IPS DF 6.9 (cell line): ENCODE measurements at places on chromosomes 2 and 18.

- no peaks in the 10 kb centered on the region; the same call in 1 of the 2 replicates for H3K4me1 ChIP-seq
- no peak overlapping the region for H3K4me3 ChIP-seq
- no peak for DNase-seq
- H3K27ac ChIP-seq: no peak overlapping the region
- H3K36me3 ChIP-seq: no peaks in the 10 kb centered on the region
Observed at GRCh38 chr2:215830304-215830703, 183.0 kb downstream of the MREG start.

DNA sequence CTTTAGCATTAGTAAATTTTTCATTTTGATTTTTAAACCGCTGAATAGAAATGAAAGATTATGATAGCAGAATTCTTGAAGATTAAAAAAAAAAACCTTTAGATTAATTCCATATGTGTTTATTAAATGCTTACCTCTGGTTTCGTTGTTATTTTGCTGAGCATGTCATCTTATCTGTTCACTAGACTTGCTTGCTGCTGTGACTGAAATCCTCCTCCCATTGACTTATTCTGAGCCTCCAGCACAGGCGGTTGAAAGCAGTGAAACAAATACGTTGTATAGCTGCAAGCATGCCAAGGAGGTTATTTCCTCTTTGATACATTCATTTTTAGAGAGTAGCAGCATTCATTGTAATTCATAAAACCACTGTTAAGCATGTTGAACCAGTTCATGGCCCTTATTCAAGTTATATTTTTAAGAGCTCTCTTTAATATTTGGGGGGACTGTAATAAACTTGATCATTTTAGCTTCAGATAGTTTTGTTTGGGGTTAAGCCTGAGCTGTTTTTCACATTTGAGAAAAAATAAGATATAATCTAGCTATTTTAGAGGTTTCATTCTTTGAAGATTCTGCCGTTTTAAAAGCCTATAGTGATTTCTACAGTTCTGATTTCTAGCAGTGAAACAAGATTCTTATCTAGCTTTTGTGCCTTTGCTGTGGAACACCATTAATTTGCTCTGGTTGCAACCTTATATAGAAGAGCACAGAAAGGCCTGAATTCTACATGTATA is at the start of gene HTR2B:
Gene HTR2B (minus strand): TSS at position 205 of the 731 bp plus-strand sequence. CDS start 1,278 bp downstream, outside the sequence.
- no peak within 1 kb of the TSS for H3K27ac ChIP-seq
- no peaks in the 10 kb centered on the region for H3K36me3 ChIP-seq
- DNase-seq: no peak
- H3K4me3 ChIP-seq: no peak within 1 kb of the TSS

DNA sequence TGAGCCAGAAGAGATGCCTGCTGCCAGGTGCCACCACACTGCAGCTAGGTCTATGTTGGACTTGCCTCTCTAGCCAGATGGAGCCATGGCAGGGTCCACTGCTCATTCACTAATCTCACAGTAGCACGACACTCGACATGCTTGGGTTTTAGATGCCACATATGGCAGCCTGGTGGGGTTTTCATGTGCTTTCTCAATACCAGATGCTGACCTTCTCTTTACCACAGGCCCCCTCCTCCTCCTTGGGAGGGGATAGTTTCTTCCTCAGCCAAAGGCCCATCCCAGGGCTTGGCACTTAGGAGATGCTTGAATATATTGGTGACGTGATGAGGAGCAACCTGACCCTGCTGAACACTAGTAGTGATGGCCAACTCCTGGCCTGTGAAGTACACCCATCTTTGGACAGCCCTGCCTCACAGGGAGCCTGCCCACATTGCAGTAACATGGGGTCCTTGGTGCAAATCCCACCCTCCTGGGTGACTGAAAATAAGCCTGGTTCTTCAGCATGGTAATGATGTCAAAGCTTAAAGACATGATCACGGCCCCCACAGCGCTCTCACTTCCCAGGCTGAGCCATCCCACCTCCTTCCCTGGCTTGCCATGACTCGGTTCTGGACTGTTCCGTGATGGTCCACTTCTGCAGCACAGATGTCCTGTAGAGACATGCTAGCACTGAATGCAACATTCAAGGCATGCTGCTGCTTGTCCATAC is 227.5 kb downstream of the SH3RF3 start:
- H3K4me3 ChIP-seq: no peak overlapping the region
- no peak for DNase-seq
- H3K27ac ChIP-seq: no peak overlapping the region
- no peaks in the 10 kb centered on the region for H3K36me3 ChIP-seq
- no peaks in the 10 kb centered on the region for H3K4me1 ChIP-seq

GRCh38 chr2:71129114-71129901 is 721 bp downstream of the MCEE start:
- H3K27me3 ChIP-seq: no peaks in the 10 kb centered on the region
- peak overlapping the region; percentile 92 for H3K4me3 ChIP-seq
- no peak overlapping the region for H3K27ac ChIP-seq
- H3K36me3 ChIP-seq: no peaks in the 10 kb centered on the region

- H3K4me3 ChIP-seq: no peak overlapping the region
- no peak overlapping the region for H3K27ac ChIP-seq
- H3K36me3 ChIP-seq: no peaks in the 10 kb centered on the region
- no peaks in the 10 kb centered on the region for H3K27me3 ChIP-seq
- no peak for DNase-seq
- H3K4me1 ChIP-seq: no peaks in the 10 kb centered on the region
Observed at GRCh38 chr18:78607784-78608183, 371.8 kb upstream of the SALL3 start.

- no peaks in the 10 kb centered on the region; the same call in 1 of the 2 replicates for H3K36me3 ChIP-seq
- H3K4me3 ChIP-seq: no peak overlapping the region
Observed at GRCh38 chr2:10909050-10909995, 2.4 kb upstream of the KCNF1 start.

DNA sequence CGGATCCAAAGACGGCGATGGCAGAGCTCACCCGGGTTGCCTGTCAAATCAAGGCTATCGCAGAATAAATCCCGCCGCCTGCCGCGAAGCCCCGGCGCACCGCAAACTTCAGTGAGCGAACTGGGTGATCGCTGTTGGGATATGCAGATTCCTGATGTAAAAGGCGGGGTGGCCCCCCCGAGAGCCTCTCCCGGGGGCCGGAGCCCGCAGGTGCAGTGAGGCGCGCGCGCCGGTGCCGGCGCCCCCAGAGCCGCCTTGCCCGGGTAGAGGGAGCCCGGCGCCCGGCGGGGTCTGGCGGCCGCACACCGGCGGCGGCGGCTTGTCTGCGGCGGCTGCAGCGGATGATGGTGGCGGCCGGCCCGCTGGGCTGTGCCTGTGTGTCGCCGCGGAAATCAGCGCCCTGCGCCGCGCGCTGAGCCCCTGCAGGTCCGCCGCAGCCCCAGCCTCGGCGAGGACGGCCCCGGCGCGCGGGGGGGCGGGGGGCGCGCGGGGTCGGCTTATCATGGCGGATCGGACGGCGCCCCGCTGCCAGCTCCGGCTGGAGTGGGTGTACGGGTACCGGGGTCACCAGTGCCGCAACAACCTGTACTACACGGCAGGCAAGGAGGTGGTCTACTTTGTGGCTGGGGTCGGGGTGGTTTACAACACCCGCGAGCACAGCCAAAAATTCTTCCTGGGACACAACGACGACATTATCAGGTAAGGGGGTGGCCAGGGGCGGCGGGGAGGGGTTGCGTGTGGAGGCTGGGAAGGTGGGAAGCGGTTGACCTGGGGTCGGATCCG is 1.3 kb downstream of the EML6 start:
- H3K27me3 ChIP-seq: peaks cover 20% of the 10 kb centered on the region
- DNase-seq: no peak
- no peak overlapping the region for H3K27ac ChIP-seq
- H3K4me1 ChIP-seq: no peaks in the 10 kb centered on the region
- no peaks in the 10 kb centered on the region for H3K36me3 ChIP-seq

GRCh38 chr2:17813010-17813741 is 3.1 kb upstream of the MSGN1 start:
- H3K36me3 ChIP-seq: no peaks in the 10 kb centered on the region
- H3K4me1 ChIP-seq: no peaks in the 10 kb centered on the region; the same call in 1 of the 2 replicates
- no peaks in the 10 kb centered on the region for H3K27me3 ChIP-seq
- DNase-seq: no peak
- H3K27ac ChIP-seq: no peak overlapping the region
- H3K4me3 ChIP-seq: no peak overlapping the region

DNA sequence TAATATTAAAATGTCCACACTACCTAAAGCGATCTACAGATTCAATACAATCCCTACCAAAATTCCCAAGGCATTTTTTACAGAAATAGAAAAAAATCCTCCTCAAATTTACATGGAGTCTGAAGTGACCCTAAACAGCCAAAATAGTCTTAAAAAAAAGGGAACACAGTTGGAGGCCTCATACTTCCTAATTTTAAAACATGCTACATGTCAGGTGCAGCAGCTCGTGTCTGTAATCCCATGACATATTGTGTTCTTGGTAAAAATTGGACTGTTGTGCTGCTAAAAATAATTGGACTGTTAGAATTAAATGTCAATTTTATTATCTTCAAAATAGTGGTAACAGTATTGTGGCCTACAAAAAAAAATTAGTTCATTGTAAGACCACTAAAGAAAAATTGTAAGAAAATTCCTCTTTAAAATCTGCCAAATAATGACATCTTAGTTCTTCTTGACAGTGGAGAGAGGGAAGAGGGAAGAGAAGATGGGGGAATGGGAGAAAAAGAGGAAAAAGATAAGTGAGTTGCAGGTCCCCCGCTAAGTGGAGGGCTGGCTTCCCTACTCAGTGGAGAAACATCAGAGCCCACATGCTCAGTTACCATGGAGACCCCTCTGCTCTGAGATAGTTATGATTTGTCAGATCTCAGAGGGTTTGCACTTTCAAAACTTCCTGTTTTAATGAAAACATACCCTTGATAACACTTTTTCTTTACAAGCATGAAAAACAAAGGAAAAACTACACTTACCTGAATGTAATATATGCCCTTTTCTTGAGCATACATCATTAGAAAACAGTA is 46.5 kb downstream of the UNC50 start:
- no peak for DNase-seq
- no peaks in the 10 kb centered on the region for H3K27me3 ChIP-seq
- no peaks in the 10 kb centered on the region for H3K36me3 ChIP-seq
- H3K4me1 ChIP-seq: no peaks in the 10 kb centered on the region
- no peak overlapping the region for H3K4me3 ChIP-seq
- H3K27ac ChIP-seq: no peak overlapping the region

- H3K27ac ChIP-seq: no peak overlapping the region
- H3K36me3 ChIP-seq: no peaks in the 10 kb centered on the region
- no peak for DNase-seq
- H3K27me3 ChIP-seq: peaks cover 2% of the 10 kb centered on the region; the same call in 1 of the 2 replicates
Observed at GRCh38 chr2:6808426-6808825, 57.3 kb downstream of the CMPK2 start.

- peaks cover 2% of the 10 kb centered on the region; the same call in 1 of the 2 replicates for H3K36me3 ChIP-seq
- no peak overlapping the region for H3K4me3 ChIP-seq
- no peak overlapping the region for H3K27ac ChIP-seq
- DNase-seq: no peak
- H3K27me3 ChIP-seq: no peaks in the 10 kb centered on the region
Observed at GRCh38 chr2:25794544-25795276, 83.6 kb downstream of the ASXL2 start.

GRCh38 chr18:48569139-48569914 is 30.5 kb downstream of the CTIF start:
- H3K36me3 ChIP-seq: no peaks in the 10 kb centered on the region
- no peaks in the 10 kb centered on the region for H3K27me3 ChIP-seq
- peaks cover 1% of the 10 kb centered on the region for H3K4me1 ChIP-seq
- no peak overlapping the region for H3K4me3 ChIP-seq
- DNase-seq: no peak
